ENCODE measurements at places on chromosomes 12 and 14.
A peak's percentile ranks its signal among the peaks of the same experiment; 100 is the strongest.

- no peak for DNase-seq
Measured at GRCh38 chr14:100081997-100082625, 16.9 kb downstream of the EVL start.

DNA sequence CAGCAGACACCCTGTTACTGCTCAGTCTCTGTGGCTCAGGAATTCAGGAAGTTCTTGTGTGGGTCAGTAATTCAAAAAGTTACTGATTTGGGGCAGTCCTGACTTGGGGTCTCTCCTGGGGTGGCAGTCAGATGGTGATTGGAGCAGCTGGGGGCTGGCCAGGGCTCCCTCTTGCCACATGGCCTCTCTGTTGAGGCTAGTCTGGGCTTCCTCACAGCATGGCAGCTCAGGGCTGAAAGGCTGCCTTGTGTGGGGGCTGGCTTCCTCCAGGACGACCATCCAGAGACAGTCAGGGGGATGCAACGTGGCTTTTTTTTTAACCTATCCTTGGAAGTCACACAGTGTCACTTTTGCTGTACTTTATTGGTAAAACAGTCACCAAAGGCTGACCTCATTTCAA is 61.3 kb downstream of the CACNA1C start:
- no peak for DNase-seq

DNA sequence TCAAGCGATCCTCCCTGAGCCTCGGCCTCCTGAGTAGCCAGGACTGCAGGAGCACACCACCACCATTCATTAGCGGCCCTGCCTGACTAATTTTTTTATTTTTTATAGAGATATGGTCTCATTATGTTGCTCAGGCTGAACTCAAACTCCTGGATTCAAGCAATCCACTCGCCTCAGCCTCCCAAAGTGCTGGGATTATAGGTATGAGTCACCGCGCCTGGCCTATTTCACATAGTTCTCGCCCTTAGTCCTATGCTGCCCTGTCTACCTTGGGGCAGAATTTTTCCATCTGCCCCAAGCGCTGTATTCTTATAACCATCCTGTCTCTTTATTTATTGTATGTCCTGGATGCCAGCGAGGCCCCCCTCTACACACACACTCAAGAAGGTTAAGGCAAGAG is 50.9 kb upstream of the BCL2L14 start:
- DNase-seq = no peak

DNA sequence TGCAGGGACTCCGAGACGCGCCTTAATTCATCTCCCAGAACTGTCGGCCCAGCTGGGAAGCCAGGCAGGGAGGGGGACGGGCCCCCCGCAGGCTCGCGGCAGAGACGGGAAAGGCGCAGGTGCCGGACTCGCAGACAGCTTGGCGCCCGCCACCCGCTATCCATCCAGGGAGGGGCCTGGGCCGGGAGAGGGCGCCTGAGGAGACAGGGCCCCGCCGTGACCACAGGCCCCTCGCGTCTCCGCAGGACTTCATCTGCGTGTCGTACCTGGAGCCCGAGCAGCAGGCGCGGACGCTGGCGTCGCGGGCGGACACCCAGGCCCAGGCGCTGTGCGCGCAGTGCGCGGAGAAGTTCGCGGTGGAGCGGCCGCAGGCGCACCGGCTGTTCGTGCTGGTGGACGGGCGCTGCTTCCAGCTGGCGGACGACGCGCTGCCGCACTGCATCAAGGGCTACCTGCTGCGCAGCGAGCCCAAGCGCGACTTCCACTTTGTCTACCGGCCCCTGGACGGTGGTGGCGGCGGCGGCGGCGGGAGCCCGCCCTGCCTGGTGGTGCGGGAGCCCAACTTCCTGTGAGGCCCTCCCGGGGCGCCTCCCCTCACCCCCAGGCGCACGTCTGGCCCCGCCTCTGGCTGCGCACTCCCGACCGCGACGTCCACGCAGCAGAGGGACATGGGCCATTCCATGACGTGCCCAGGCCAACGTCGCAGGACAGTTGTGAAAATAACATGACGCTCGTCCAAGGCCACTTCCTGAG is 60.6 kb downstream of the LGMN start:
- DNase-seq = no peak

- DNase-seq = no peak
Measured at GRCh38 chr14:95408731-95409476, 89.2 kb upstream of the CLMN start.

- DNase-seq = no peak
Measured at GRCh38 chr14:70392676-70393075, 24.2 kb downstream of the SYNJ2BP start.

DNA sequence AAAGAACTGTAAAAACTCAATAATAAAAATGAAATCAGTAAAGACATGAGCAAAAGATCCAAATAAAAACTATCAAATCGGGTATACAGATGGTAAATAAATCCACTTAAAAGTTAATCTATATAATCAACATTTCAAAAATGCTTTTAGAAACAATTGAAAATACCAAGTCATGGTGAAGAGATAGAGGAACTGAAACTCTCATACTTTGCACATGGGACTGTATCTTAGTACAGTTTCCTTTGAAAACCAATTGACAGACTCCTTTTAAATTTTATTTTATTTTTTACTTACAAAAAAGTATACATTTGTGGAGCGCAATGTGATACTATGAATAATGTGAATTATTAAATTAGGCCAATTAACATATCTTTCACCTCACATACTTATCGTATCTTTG is 98.6 kb upstream of the FAR2 start:
- DNase-seq = no peak

DNA sequence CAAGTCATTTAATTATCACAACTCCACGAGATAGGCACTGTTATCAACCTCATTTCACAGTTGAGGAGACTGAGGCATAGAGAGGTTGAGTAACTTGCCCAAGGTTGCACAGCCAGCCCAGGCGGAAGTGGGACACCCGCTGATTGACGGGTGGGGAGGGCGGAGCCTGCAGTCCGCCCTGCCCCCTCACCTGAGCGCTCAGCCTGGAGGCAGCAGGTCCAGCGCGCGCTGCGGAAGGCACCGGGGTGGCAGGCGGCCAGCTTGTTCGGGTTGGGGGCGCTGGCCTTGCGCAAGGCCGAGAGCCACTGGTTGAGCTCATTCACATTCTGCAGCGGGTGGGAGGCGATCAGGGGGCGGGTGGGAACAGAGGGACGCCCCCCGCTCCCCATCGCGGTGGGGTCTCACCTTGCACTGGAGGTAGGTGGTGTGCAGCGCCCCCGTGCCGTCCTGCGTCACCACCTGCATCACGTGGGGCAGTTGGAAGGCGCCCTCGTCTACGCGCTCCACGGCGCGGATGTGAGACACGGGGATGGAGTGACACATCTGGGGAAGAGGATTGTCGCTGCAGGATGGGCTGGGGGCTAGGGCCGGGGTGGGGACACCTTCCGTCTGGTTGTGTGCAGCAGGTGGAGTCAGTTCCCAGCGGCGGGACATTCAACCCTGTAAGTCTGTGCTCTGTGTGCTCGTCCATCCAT is 31.7 kb downstream of the RASAL1 start:
- DNase-seq = peak; percentile 27

DNA sequence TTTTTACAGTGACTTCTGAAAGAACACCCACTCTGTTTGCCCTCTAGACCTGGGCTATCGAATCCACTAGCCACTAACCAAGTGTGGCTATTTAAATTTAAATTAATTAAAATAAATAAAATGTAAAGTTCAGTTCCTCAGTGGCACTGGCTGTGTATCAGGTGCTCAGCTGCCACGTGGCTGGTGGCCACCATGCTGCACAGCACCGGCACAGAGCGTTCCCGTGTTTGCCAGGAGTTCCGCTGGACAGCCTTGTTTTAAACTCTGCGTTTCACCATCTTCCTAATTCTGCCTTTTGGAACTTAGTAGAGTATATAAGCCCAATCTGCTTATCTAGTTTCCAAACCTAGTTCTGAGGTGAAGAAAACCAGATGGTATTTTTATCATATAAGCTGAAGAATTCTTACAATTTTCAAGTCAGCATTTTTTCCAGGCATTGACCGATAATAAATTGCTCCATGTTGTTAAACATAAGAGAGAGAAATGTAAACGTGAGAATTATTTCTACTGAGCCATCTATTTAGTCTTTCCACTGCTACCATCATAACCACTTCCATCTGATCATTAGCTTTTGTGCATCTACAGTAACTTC is 339.0 kb downstream of the CACNA1C start:
- no peak for DNase-seq

DNA sequence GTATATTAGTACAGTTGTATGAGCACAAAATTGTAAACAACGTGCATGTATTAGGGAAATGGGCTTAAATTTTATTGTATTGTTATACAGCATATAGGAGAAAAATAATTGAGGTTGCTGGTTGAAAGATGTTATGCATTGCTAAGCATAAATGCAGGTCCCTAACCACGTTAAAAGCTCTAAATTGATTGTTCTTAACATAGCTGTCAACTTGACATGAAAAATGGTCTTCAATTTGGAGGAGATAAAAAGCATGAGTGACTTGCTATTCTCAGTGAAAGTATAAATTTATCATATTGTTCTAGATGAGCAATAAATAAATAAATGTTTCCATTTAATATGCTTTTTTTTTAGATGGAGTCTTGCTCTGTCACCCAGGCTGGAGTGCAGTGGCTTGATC is 506.6 kb upstream of the ATXN7L3B start:
- no peak for DNase-seq

DNA sequence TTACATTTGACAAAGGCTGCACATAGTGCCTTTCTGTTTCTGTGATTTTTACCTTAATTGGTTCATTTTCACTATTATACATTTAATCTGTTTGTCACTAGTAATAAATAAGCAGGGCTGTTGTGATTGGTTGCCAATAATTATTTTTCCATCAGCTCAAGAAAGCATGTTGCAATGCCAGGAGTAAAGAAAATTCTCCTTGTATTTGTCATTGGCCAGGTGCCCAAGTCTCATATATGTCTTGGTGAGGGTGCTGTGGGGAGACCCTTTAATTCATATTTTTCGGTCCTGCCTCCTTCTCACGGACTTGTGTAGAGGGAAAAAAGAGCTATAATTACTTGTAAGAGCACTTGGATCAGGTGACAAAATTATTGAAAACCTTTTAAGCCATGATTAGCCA is 108.0 kb downstream of the KITLG start:
- DNase-seq = no peak

DNA sequence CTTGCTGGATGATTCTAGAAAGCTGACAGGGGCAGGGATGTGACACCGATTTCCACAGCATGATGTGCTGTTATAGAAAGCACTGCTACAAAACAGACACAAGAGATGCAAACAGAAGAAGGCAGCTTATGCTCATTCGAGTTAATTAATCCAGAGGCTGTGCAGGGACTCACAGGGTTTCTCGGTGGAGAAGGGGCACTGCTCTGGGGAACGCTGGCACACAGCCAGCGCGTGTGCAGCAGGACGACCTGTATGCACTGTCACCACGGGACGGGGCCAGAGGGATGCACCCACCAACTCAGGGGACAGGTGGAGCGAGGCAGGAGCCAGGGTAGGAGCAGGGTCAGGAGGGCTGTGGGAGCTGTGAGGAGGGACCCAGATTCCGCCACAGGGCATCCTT is 143.5 kb downstream of the RIMBP2 start:
- DNase-seq = no peak

DNA sequence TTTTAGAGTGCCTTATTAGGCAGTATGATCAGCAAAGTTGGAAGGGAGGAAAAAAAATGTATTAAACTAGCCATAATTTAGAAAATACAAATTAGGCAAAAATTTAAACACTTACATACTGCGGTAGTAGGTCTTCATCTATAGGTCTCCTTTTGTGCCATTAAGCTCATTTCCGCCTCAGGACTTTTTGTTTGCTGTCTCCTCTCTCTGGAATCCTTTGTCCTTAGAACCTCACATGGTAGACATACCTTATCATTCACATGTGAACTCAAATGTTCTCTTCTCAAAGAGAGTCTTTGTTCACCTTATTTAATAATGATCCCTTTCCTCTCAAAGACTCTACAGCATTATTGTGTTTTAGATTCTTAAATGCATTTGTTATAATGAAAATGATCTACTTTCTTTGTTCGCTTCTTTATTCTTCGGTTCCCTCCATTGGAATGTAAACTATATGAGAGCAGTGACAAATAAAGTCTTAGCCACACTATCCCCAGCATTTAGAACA is 14.7 kb downstream of the FANCM start:
- DNase-seq = no peak

- DNase-seq = no peak
Measured at GRCh38 chr12:80033448-80033847, 65.9 kb upstream of the OTOGL start.

- no peak for DNase-seq
Measured at GRCh38 chr12:98763656-98764055, 118.6 kb downstream of the APAF1 start.

DNA sequence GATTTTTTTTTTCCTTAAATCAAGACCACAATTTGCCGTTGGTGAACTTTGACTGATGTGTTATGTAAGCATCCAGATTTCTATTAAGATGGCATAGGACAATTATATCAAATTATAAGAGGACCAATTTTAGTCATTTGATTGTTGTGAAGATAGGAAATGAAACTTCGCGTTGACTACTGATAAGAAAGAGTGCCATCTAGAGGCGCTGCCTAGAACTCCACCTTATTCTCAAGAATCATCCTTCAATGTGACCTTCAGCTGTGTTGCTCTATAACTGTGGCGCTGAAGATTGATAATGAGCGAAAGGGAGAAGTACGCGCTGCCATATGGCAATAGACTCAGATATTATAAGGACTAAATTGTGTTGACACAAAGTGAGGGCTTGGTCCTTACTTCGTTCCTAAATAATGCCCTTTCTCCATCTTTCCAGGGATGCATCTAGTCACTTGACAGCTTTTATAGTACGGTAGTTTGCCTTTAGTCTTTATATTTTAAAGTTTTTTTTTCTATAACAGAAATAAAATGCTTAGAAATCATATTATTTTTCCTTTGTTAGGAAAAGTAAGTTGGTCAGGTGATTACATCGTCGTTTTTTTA is 350.8 kb upstream of the STXBP6 start:
- no peak for DNase-seq

DNA sequence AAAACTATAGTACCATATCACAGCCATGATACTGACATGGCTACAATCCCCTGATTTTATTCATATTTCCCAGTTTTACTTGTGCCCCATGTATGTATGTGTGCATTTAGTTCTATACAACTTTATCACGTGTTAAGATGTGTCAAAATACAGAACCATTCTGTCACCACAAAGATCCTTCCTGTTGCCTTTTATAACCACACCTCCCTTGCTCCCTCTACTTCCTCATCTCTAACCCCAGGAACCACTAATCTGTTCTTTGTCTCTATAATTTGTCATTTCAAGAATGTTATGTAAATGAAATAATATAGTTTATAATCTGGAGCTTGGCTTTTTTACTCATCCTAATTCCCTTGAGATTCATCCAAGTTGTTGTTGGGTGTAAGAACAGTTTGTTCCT is 358.4 kb downstream of the DPF3 start:
- no peak for DNase-seq

DNA sequence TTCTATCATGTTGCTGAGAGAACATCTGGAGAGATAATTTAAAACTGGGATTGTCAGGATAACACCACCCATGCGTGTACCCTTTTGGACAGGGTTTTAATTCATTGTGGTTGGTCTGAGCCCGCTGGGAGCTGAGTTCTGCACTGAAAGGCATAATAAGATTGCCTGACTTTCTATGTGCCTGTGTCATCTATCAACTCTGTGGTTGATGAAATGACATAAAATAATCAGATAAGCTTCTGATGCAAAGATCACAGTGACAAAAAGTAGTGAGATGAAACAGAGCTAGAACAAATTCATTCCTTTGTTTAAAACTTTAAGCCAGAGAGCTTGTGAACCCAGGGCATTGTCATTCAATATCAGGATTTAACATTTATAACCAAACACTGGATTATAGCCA is 98.7 kb downstream of the BBS10 start:
- no peak for DNase-seq
